ENCODE measurements at places on chromosomes 16 and 17.

GRCh38 chr17:73482251-73482716 is 162.0 kb downstream of the SDK2 start:
- no peak for DNase-seq

DNA sequence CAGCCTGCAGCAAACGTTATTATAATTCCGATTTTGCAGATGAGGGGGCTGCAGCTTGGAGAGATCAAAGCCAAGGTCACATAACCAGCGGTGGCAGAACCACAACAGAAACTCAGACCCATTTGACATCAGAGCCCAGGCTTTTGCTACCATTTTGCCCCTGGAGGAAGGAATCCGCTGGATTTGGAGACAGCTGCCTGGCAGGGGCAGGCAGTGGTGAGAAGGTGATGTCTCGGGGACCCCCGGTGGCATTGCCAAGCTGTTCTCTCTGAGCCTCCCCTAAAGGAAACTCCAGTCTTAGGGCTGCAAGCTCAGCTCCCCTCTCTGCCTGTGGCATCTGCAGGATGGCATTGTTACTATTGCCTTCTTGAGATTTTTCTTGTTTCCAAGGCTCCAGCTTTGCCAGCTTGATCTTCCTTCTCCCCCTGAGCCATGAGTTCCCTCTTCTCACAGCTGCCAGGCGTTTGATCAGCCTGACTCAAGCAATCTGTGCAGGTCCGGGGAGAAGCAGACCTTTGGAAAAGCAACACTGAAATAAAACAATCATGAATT is 40.8 kb downstream of the AIPL1 start:
- no peak for DNase-seq

DNA sequence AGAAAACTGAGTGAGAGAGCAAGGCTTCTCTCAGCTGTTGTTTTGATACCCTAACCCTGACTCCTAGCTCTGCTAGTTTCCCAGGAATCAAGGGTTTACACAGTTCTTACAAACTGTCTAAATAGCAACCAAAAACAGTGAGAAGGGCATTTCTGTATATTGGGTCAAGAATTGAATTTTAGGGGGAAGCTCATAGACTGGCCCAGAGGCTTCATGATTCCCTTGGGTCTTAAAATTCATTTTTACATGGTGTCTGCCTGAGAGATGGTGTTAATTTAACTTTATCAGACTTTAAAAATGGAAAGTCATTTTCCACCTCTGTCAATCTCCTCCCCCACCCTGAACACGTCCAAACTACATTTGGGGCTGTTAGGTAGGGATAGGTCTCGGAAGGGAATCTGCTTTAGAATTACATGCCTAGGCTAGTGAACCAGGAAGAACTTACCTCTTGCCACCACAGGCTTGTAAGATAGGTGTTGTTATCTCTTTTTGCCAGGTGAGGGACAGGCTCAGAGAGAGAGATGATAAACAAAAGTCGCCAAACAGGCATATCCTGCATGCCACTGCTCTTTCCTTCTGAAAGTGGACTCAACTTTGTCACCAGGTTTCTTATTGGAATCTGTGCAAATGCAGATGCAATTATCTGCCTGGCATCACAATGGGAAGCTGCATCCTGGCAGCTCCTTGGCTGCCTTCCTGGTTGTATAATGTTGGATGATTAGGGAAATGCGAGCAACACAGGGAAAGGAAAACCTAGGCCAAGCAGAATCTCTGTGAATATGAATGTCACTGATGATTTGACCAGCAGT is 3.1 kb downstream of the PHAF1 start:
- no peak for DNase-seq

- DNase-seq, result no peak
Observed at GRCh38 chr17:67098006-67098405, 53.7 kb downstream of the CACNG1 start.

DNA sequence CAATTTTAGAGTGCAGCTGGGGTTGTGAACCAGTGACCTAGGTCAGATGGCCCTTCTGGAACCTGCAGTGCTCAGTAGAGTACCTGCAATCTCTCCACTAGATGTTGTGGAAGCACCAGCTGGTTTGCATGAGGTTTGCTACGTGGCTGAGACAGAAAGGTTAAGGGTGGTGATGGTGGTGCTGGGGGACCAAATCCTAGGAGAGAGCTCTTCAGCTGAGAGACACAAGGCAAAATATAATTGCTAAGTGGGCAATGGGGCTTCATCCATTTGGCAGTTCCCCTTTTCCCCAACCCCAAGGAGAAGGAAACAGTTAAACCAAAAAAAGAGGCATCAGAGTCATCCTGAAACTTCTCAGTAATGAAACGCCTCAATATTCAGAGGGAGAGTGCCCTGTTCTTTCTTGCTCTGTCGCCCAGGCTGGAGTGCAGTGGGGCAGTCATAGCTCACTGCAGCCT is 13.9 kb downstream of the ITPRIPL2 start:
- DNase-seq, result no peak

DNA sequence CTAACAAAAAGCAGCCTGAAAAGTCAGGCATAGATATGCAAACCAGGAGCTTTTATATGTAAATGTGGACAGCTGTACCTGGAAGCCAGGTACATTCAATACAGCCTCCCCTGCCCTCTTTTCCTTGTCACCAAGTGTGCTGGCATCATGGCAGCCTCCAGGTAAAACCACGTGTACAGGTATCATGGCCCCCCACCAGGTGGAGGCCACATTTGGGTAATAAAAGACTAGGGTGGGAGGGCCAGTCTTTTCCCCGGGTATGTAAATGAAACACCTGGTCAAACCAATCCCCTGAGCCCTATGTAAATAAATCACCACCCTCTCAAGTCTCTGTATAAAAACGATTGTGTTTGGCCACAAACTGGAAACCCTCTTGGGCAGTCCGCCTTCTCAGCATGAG is 226.4 kb upstream of the GOT2 start:
- no peak for DNase-seq

DNA sequence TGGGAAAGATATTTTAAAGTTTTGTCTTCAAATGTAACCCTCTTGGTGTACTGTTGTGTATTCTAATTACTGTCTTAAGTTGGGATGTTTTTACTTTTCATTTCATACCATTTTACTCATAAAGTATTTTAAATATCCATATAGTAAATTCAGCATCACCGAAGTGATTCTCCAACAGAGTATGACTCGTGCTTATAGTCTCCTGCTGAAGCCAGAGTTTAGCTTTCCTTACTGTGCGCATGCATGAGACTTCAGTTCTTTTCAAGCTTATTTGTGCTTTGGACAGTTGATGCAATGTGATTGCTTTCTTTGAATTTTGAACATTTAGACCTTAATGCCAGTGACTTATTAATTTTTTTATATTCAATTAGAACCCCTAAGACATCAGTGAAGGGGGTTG is 7.4 kb upstream of the VPS35L start:
- no peak for DNase-seq

GRCh38 chr16:64242492-64242891 is 879.4 kb downstream of the CDH11 start:
- no peak for DNase-seq

- DNase-seq, result no peak
Observed at GRCh38 chr17:69943058-69943457, 132.0 kb upstream of the KCNJ16 start.

GRCh38 chr17:40092581-40092980 is 7.8 kb downstream of the NR1D1 start:
- DNase-seq, result no peak

DNA sequence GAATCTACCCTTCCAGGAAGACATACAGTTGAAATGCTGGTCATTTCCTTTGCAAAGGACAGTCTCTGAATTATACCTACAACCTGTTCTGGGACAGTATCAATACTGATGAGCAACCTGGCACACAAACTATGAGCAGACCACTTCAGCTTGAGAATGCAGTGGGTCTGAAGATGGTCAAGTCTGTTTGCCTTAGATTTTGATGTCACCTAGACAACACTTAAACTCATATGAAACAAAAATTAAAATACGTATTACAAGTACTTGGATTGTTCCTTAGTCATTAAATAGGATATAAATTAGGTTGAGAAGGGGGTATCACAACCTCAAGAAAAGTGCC is 3.5 kb downstream of the SRSF2 start:
- no peak for DNase-seq

DNA sequence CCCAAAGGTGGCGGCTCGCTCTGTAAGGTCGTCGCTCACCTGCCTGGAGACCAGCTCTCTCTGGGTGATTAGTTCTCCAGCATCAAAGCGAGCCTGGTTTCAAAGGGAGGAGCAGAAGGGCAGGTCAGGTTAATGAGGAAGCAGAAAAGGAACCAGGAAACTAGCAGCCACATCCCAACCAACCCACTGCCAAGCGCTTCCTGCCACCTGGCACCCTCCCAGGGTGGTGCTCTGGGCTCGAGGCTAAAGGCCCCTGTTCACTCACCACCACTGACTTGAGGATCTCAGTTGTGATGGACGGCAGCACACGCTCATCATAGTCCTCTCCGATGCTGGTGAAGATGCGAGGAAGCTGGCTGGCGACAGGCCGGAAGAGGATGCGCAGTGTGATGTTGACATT is 5.6 kb downstream of the PHB1 start:
- no peak for DNase-seq

DNA sequence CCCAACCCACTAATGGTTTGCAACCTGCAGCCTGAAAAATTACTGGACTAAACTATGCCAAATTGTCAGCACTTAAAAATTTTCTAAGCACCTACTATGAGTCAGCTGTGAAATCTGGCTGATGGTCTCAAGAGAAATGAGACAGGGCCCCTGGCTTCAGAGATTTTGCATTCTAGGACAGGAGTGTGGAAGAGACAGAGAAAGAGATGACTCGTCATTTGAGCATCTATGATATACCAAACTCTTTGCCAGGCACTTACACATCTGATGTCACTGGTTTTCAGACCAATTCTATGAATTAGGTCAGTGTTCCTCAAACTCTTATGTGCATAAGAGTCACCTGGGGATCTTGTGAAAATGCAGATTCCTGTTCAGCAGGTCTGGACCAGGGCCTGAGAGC is 44.4 kb downstream of the CLEC19A start:
- no peak for DNase-seq

- DNase-seq, result no peak
Observed at GRCh38 chr16:68229431-68230175, 6.3 kb downstream of the ESRP2 start.

DNA sequence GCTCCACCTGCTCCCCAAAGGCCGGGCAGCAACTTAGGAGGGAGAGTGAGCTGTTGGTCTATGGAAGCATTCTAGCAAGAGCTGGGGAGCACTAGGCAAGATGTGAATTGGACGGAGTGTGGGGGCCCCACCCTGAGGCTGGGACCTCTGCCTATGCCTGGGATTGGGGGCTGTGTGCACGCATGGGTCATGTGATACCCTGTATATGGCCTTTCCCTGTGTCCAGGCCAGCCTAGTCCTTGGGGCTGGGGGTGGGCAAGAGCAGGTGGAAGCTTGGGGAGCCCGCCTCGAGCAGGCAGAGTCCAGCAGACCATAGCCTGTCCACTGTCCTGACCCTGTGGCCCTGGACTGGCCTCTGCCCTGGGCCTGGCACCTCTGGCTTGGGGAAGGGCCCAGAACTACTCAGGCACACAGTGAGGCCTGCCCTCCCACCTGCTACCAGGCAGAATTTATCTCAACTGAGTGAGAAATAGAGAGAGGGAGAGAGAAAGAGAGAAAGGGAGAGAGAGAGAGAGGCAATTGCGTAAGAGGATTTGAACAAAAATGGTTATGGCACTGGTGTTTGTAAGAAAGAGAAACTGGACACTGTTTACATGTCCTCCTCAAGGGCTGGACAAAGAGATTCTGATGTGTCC is 19.1 kb downstream of the PDP2 start:
- no peak for DNase-seq

DNA sequence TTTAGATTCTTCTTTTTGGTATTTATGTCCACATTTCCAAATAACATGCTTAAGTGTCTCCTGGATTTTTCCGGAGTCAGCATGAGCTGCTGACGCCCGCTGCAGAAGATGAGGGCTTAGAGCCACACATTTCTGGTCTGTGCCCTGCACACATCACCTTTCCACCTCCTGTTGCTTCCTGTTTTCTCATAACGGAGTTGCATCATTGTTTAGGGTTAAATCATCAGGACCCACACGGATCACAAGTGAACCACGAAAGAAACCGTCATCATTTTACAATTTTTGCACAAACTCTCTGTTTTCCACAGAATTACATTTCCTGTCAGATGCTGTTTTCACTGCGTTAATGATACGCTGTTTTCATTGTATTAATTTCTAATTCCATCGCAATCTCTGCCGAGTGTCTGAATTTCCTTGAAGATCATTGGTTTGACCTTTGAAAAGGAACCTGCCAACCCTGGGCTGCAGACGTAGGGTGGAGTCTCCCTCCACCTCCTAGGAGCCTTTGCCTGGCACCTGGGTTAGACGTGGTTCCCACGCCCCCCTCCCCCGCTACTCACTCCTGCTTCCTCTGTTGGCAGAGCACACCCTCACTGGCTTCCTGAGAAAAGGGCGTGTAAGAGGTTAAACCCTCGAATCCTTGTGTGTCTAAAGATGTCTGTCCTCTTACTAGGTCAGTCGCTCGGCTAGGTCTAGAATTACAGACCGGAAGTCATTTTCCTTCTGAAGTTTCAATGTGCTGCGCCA is 68.2 kb downstream of the RNF213 start:
- DNase-seq, result no peak

- no peak for DNase-seq
Observed at GRCh38 chr16:70809392-70810060, 8.6 kb upstream of the VAC14 start.
